ENCODE measurements at places on chromosomes 3 and 15. TPM values are rescaled to one million over a fixed set of nuclear protein-coding genes. Genes with fewer than 3 reads are reported as not detected.

BMF gene
- total RNA-seq = 6.9 TPM

SV2B gene
- total RNA-seq = 0.18 TPM

SLC38A3 gene
- 0.42 TPM for total RNA-seq

CCDC54 gene
- total RNA-seq = not detected

C3orf22 gene
- not detected for total RNA-seq

ACKR2 gene
- total RNA-seq = not detected

LRTM1 gene
- not detected for total RNA-seq

LAMB2 gene
- total RNA-seq = 45.1 TPM

All from SK-MEL-5 (cell line).